ENCODE measurements at places on chromosomes 1 and 21.
A peak's percentile ranks its signal among the peaks of the same experiment; 100 is the strongest.

GRCh38 chr1:166905900-166906299, 29.8 kb upstream of the TADA1 start:
- H3K36me3 ChIP-seq, result no peaks in the 10 kb centered on the region
- H3K4me3 ChIP-seq, result no peak overlapping the region
- H3K27me3 ChIP-seq, result no peaks in the 10 kb centered on the region
- no peaks in the 10 kb centered on the region for H3K4me1 ChIP-seq
- no peak overlapping the region for H3K27ac ChIP-seq

GRCh38 chr1:167627865-167628641, 2.0 kb upstream of the RCSD1 start:
- H3K36me3 ChIP-seq, result no peaks in the 10 kb centered on the region
- no peak overlapping the region for H3K4me3 ChIP-seq
- peaks cover 41% of the 10 kb centered on the region for H3K4me1 ChIP-seq
- peak overlapping the region; percentile 68 for H3K27ac ChIP-seq

DNA sequence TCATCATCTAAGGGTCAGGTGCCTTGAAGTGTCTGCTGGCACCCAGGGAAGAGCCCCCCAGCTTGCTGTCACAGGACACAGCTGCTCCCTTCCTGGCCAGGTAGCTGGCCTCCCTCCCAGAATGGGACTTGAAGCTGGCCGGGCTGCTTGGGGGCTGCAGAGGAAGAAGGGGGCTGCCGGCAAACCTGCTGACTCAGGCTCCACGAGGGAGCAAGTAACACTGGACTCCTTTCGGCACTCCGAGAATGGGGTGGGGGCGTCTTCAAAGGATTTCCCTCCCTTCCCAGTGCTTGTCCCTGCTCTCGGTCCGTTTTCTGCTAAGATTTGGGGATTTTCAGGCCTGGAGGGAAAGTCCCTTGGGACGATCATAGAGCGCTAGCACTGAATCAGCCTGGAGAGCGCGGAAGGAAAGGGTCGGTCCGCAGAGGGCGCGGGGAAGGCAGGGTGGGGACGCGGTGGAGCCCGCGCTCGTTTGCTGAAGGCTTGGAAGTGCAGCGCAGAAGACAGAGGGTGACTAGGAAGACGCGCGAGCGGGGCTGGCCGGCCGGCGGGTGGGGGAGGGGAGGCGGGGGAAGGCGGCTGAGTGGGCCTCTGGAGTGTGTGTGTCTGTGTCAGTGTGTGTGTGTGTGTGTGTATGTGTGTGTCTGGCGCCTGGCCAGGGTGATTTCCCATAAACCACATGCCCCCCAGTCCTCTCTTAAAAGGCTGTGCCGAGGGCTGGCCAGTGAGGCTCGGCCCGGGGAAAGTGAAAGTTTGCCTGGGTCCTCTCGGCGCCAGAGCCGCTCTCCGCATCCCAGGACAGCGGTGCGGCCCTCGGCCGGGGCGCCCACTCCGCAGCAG, at the start of gene CSF1:
Gene CSF1 (plus strand): TSS at position 727 of the 840 bp plus-strand sequence. CDS start 175 bp downstream, outside the sequence.
- H3K27me3 ChIP-seq, result no peaks in the 10 kb centered on the region
- H3K4me3 ChIP-seq, result peak within 1 kb of the TSS; percentile 81
- H3K27ac ChIP-seq, result peak within 1 kb of the TSS; percentile 78
- H3K36me3 ChIP-seq, result peaks cover 8% of the 10 kb centered on the region
- peak; percentile 88 for DNase-seq

DNA sequence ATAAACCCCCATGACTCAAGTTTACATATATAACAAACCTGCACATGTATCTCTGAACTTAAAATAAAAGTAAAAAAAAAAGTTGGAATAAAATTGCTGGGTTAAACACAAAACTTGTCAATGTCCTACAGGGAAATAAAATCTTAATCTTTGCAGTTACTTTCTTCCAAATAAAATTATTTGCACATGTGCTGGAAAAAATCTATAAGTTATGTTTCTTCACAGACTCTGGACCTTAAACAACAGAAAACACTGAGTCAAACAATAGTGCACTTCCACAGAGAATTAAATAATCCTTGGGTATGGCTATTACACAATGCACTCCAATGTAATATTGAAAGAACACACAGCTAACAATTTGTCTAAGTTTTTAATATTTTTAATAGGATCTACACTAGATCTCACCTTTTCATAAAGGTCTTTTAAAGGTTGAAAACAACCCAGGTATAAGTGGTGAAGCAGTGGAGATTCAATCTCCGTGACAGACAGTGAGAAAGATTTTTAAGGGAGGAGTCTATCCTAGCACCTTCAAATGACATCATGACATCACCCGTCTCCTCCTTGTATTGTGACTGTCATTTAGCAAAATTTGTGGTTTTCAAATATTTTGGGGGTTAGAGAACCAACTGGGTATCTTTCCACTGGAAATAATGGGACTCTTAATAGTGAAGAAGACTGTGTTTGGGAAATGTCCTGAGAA, 25.2 kb upstream of the FGGY start:
- H3K4me3 ChIP-seq, result no peak overlapping the region
- H3K4me1 ChIP-seq, result peaks cover 1% of the 10 kb centered on the region
- no peaks in the 10 kb centered on the region for H3K36me3 ChIP-seq
- no peaks in the 10 kb centered on the region for H3K27me3 ChIP-seq

DNA sequence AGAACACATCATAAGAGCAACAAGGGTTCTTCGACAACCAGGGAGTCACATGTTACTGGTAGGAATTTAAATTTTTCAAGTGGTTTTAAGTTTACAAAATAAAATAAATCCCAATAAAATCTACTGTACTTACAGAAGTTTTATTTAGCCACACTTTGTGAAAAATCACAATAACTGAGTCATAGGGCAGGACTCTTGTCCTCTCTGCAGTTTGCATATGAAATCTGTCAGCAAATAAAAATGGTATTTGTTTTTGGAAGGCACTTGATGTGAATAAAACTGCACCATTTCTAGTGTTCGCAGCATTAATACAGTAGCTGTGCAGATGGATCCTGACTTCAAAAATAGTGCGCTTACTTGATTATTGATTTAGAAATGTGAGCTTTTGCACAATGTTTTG, 150.4 kb downstream of the LBR start:
- no peak overlapping the region for H3K4me3 ChIP-seq
- H3K36me3 ChIP-seq, result no peaks in the 10 kb centered on the region
- H3K4me1 ChIP-seq, result no peaks in the 10 kb centered on the region
- no peak overlapping the region for H3K27ac ChIP-seq

DNA sequence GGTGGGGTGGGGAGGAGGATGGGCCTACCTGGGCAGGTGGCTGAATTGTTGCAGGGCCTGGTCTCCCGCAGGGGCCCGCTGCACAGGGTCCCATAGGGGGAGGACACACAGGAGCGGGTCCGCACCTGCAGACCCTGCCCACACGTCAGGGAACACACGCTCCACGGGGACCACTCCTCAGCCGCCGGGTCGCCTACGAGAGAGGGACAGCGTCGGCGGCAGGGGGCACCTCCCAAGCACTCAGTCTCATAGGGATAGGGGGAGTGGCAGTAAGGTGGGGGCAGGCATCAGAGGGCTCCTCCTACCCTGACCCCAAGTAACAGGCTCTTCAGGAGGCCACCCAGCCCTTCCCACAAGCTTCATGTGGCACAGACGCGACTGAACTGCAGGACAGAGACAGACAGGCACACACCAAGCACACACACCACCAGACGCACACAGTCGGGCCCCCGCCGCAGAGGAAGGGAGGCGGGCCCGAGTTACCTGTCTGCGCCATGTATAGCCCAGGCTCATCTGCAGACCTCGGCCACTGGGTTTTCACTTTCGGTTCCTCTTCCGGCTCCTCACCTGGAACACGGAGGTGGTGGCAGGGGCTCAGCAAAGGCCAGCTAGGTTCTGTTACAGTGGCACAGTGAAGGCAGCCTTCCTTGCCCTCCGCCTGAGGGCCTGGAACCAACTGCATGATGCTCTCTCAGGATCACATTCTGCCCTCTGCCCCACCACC, 19.8 kb downstream of the ADGRB2 start:
- H3K36me3 ChIP-seq, result no peaks in the 10 kb centered on the region
- H3K27me3 ChIP-seq, result no peaks in the 10 kb centered on the region
- H3K4me1 ChIP-seq, result no peaks in the 10 kb centered on the region
- no peak for DNase-seq
- H3K27ac ChIP-seq, result no peak overlapping the region

DNA sequence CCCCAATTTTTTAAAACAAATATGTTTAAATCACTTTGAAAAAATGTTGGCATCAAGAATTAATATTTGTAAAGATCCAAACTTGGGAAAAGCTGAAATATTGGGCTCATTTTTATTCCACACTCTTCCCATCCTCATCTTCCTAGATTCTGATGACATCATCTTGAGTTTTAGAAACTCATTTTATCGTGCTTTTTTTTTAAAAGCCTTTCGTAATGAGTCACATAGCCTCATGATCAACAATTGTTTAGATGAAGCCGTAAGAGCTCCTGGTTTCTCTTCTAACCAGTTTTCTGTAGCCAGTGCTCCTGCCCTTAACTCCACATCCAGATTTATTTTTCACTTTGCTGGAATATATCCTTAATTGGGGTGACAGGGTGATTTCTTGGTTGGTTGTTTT, 78.6 kb downstream of the POFUT2 start:
- no peak for DNase-seq
- H3K36me3 ChIP-seq, result peaks cover 66% of the 10 kb centered on the region
- H3K4me1 ChIP-seq, result no peaks in the 10 kb centered on the region
- H3K27me3 ChIP-seq, result no peaks in the 10 kb centered on the region

- H3K36me3 ChIP-seq, result no peaks in the 10 kb centered on the region
- H3K27me3 ChIP-seq, result no peaks in the 10 kb centered on the region
- no peak overlapping the region for H3K27ac ChIP-seq
- DNase-seq, result no peak
These were observed 184.6 kb downstream of the LMO4 start for GRCh38 chr1:87513255-87513654.

- H3K4me1 ChIP-seq, result no peaks in the 10 kb centered on the region
- no peak overlapping the region for H3K27ac ChIP-seq
- H3K36me3 ChIP-seq, result peaks cover 4% of the 10 kb centered on the region
- H3K4me3 ChIP-seq, result no peak overlapping the region
These were observed 50.3 kb downstream of the PGM1 start for GRCh38 chr1:63643517-63643916.

GRCh38 chr1:238953448-238954010, 432.8 kb upstream of the CHRM3 start:
- H3K36me3 ChIP-seq, result no peaks in the 10 kb centered on the region
- no peak overlapping the region for H3K4me3 ChIP-seq
- no peaks in the 10 kb centered on the region for H3K4me1 ChIP-seq
- no peaks in the 10 kb centered on the region for H3K27me3 ChIP-seq
- no peak overlapping the region for H3K27ac ChIP-seq

- no peaks in the 10 kb centered on the region for H3K27me3 ChIP-seq
- no peak for DNase-seq
- H3K4me3 ChIP-seq, result no peak overlapping the region
- no peak overlapping the region for H3K27ac ChIP-seq
- peaks cover 11% of the 10 kb centered on the region for H3K4me1 ChIP-seq
- H3K36me3 ChIP-seq, result peaks cover 59% of the 10 kb centered on the region
These were observed 10.9 kb downstream of the GAS5 start for GRCh38 chr1:173856903-173857302.

- no peaks in the 10 kb centered on the region for H3K36me3 ChIP-seq
- H3K4me3 ChIP-seq, result no peak overlapping the region
- H3K27ac ChIP-seq, result no peak overlapping the region
- no peaks in the 10 kb centered on the region for H3K4me1 ChIP-seq
- DNase-seq, result peak; percentile 81
- H3K27me3 ChIP-seq, result no peaks in the 10 kb centered on the region
These were observed 22.1 kb upstream of the CASZ1 start for GRCh38 chr1:10818262-10819197.

DNA sequence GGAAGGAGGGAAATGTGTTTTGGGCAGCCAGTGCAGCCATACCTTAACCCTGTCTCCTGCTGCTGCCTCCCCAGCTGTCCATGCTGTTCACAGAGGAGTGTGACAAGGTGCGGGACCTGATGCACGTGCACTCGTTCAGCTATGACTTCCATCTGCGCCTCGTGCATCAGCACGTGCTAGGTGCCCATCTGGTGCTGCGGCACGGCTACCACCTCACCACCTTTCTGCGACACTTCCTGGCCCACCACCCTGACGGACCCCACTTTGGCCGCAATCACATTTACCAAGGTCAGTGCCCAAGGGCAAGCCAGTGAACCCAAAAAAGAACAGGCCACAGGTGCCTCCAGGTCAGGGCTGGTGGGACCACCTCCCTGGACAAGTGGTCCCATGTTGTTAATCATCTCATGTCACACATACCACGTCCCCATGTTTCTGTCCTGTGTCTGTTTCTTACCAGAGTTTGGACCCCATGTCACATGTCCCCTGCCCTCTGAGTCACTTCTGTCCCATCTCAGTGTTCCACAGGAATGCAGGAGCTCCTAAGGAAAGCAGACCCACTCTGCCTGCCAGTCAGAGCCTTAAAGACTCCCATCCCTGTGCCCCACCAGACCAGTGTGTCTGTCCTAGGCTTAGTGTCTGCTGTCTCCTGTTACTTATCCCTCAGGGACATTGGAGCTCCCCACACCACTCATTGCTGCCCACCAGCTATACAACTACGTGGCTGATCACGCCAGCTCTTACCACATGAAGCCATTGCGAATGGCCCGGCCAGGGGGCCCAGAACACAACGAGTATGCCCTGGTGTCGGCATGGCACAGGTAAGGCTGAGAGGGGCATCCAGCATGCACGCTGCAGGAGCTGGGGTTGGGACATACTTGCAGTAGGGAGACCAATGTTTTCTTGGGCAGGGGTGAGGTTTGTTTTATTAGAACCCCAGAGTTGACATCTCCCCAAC, 6.6 kb downstream of the HYI start:
- no peak for DNase-seq
- no peak overlapping the region for H3K27ac ChIP-seq
- H3K27me3 ChIP-seq, result no peaks in the 10 kb centered on the region
- H3K4me1 ChIP-seq, result no peaks in the 10 kb centered on the region

GRCh38 chr1:30184393-30185141, 538.8 kb downstream of the MATN1 start:
- H3K4me1 ChIP-seq, result no peaks in the 10 kb centered on the region
- no peaks in the 10 kb centered on the region for H3K36me3 ChIP-seq
- H3K27me3 ChIP-seq, result no peaks in the 10 kb centered on the region
- DNase-seq, result no peak
- no peak overlapping the region for H3K27ac ChIP-seq

DNA sequence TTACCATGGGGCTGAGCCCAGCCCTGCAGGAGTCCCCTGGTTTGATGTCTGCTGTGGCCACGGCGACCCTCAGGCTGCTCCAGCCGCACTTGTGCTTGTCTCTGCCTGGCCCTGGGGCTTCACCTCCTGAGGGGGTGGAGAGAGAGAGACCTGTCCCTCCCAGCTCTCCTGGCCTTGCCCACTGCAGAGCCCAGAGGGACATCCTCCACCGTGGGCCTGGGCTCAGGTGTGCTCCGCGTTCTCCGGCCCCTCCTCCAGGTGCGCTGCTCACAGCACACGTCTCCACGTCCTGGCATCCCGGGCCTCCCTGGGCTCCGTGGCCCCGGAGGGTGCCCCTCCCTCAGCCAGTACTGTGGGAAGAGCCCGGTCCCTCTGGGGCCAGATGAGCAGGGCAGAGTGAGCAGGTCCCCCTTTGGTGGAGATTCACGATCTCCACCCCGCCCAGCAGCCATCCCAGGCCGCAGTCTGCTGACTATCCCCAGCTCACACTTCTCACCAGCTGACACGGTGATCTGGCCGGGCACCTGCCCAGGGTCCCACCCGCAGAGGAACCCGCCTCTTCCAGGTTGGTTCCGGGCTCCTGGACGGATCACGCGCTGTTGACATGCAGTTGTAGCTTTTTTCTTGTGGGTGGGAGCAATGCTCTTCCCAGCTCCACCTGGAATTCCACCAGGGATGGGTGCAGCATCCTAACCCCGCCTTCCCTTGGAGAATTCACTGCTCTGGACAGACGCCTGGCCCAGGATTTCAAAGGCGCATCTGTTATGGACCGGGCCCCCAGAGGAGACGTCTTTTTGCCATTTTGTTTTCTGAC, 41.8 kb upstream of the POFUT2 start:
- H3K4me3 ChIP-seq, result peak overlapping the region; percentile 23
- peak; percentile 81 for DNase-seq
- H3K27me3 ChIP-seq, result no peaks in the 10 kb centered on the region
